ENCODE measurements at places on chromosomes 11 and 22.

DNA sequence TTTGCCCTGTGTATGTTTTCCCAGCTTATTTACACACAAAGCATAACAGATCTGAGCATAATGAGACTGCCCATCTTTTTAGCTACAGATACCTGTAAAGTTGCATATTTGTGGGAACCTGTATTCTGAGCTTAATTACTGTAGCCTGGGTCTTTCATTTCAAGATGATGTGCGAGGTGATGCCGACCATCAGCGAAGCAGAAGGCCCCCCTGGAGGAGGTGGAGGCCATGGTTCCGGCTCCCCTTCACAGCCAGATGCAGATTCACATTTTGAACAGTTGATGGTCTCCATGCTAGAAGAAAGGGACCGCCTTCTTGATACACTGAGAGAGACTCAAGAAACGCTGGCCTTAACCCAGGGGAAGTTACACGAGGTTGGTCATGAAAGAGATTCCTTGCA is 1.5 kb downstream of the PPFIA1 start:
- no peak for DNase-seq

- no peak for DNase-seq
Measured at GRCh38 chr22:23520863-23521440, 59.1 kb downstream of the IGLL1 start.

DNA sequence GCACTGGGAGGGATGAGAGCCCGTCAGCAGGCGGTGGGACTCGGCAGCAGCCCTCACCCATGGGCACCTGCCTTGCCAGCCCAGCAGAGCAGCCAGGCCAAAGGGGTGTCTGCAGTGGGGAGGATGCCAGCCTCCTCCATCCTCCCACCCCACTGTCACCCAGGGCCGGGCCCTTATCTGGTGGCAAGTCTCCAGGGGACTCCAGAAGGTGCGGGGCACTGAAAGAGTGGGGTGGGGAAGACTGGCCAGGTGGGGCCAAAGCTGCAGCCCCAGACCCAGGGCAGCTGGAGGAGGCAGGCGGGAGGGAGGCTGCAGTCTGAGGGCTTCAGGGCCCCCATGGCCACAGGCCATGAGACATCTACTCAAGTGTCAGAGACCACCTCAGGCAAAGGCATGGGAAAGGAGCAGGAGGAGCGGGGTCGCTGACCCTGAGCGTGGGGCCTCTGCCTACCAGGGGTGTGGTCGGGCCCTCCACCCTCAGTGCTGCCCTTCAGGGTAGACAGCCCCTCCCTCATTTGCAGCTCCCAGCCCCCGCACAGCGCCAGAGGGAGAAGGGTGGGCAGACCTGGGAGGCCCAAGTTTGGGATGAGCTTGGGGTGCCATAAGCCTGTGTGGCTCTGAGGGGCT is 3.5 kb downstream of the DGCR6L start:
- no peak for DNase-seq

GRCh38 chr11:1218788-1219445 is 3.9 kb upstream of the MUC5B start:
- no peak for DNase-seq

Data from HFF-Myc (cell line).